H9 (cell line): ENCODE measurements at places on chromosomes 11 and 22. TPM values are rescaled to one million over a fixed set of nuclear protein-coding genes. Genes with fewer than 3 reads are reported as not detected.

- peak; percentile 14 for DNase-seq
These were observed 10.8 kb upstream of the TCF20 start for GRCh38 chr22:42281284-42281683.

DNA sequence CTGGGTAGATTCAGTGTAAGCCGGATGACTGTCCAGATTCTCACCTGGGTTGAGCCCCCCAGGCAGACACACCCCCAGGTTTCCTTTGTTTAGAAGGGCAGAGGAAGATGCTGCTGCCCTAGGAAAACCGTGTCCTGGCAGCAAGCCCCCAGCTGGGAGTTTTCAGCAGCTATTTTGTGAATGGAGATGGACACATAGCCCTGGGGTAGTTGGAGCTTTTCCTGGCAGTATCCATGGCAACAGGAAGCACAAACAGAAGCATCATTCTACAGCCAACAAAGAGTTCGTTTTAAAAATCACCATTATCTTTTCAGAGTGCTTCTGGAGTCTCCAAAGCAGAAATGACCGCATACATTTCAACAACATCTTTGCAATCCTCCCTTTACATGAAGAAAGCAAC lies 245.5 kb downstream of the BRD1 start:
- DNase-seq, result no peak

- DNase-seq, result no peak
These were observed 10.4 kb downstream of the ANO5 start for GRCh38 chr11:22203281-22203680.

CYP2D6 gene
- 2.0 and 2.3 TPM in 2 replicates for total RNA-seq

GRCh38 chr11:64856382-64857227 lies 12.2 kb upstream of the CDC42BPG start:
- no peak for DNase-seq

DNA sequence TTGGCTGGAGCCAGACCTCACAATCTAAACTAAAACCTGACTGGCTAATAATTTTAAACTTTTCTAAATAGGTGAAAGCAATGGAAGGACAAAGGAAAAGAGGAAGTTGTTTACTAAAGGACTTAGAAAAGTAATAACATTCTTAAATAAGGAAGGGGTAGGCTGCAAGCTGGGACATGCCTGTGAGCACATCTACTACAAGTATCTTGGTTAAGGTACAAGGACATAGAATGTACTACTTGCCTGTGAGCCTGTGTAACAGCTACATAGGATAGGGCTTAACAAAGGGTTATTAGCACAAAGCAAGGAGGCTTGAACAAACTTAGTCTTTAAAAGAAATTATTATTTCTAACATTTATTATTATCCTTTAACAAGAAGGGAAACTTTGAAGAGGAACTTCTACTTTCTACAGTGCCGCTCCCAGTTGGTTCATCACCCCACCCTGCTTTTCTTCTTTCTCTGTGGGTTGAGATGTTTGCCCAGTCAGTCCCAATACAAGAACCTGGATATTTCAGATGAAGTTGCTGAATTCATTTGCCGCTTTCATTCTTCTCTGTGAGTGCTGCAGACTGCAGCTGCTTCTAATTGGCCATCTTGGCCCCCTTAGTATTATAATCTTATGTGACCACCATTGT lies 87.5 kb downstream of the PRMT3 start:
- no peak for DNase-seq

RASGRP2 gene
- total RNA-seq, result 24.0 and 26.9 TPM in 2 replicates

DNA sequence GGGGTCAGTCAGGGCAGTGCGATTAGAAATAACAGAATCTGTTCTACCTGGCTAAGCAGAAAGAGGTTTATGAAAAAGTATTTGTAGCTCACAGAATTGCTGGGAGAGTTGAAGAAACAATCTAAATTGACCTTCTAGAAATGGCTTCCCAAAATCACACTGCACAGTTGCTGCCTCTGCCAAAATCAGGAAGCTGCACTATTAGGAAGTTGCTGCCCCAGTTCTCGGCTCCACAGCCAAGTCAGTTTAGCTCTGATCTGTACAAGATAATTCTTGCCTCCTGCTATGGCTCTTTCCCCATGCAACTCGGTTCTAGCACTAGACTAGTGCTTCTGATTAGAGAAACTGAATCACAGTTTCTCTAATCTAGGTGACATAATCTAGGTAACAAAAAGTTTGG lies 16.0 kb upstream of the CCDC90B start:
- no peak for DNase-seq

PDGFD gene
- 1.4 and 1.7 TPM in 2 replicates for total RNA-seq

DNA sequence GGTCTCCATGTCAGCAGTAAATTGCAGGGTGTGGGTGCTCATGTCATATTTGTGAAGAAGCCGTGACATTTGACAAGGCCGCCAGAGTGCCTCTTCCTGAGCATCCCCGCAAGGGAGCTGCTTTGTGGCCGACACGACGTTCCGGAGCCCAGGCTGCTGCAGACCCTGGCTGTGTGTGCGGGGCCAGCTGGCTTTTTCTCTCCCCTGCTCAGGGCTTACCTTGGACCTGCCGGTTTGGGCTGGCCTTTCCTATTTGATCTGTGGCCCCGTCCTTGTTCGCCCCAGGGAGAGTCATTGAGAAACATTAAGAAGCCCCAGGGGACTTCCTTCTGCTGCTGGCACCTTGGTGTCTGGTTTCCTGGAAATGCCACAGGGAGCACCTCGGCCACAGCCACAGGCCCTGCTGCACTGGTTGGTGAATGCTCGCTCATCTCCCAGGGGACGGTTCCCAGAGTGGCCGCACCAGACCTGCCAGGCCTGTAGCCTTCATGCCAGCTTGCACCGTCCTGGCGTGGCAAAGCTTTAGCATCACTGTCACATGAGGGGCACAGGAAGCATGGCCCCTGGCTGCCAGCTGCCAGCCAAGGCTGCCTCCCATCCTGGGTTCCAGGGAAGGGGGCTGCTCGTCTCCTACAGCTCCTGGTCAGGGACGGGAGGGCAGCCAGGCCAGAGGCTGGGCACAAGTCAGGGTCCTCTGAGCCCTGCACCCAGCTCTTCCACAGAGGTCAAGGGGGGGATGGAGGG lies 5.4 kb downstream of the GRK2 start:
- no peak for DNase-seq

PAMR1 gene
- total RNA-seq, result 2.4 and 2.9 TPM in 2 replicates

ESAM gene
- total RNA-seq, result 0.33 and 0.92 TPM in 2 replicates

DNA sequence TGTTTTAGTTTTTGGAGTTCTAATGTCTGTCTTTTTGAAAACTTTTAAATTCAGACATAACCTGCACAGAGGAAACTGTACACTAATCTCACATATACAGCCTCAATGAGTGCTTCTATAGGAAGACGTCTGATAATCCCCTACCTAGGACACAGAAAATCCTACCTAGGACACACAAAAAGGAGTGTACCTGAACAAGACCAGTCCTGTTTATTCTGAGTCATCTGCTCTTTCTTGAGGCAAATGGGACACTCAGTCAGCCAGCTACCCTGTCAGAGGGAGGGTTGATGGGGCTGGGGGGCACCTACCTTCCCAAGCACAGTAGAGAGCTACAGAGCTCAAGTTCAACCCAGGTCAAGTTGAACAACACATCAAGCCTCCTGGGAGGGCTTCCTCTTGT lies 346.6 kb upstream of the NCAM1 start:
- no peak for DNase-seq

DNA sequence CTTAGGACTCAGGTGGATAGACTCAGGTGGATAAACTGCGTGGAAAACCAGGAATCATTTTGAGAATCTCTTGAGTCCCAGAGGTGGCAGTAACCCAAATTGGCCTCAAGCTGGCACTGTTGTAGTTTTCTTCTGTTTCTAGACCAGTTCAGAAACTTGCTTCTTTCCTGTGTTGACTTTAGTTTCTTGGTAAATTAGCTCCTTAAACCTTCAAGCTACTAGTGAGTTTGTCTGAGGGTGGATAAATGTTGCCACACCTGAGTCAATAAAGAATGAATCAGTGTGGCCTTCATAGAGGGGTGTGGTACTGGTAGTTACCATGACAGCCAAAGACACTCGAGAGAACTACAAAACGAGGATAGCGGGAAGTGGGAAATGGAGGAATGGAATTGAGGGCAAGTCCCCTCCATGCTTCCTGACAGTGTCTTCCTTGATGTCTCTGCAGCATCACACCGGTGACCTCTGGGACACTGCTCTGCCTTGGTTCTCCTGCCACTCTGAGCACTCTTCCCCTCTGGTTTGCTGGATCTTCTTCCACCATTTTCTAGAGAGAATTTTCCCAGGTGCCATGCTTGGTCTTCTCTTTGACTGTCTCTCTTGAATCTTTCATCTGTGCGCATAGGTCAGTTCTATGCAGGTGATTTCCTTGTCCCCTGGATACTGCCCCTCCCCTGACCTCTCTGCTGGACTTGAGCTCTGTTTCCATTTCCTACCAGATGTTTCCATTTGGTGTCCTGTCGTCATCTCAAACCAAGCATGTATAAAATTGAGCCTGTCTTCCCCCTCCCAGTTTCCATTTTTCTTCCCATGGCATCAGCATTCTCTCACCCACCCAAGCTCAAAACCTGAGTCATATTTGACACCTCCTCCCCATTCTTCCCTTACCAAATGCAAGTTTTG lies 7.2 kb downstream of the POLD4 start:
- DNase-seq, result no peak

DNA sequence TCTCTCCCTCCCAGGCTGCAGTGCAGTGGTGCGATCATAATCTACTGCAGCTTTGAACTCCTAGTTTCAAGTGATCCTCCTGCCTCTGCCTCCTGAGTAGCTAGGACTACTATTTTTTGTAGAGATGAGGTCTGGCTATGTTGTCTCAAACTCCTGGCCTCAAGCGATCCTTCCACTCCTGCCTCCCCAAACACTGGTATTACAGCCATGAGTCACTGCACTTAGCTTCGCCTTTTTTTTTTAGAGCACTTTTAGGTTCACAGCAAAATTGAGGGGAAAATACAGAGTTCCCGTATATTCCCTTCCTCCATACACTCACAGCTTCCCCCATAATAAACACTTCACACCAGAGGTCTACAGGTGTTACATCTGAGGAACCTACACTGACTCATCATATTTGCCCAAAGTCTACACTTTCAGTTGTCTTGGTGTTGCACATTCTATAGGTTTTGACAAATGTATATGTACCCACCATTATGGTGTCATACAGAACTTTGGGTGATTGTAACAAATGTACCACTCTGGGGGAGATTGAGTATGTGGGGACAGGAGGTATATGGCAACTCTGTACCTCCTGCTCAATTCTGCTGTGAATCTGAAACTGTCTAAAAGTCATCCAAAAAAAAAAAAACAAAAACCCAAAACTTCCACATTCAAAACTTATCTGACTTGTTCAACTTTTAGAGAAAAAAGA lies 11.3 kb upstream of the SLC37A4 start:
- DNase-seq, result no peak

- no peak for DNase-seq
These were observed 8.6 kb downstream of the OMP start for GRCh38 chr11:77111277-77111676.

GRCh38 chr11:46695345-46696211 lies 4.8 kb downstream of the ARHGAP1 start:
- no peak for DNase-seq

GRCh38 chr11:121452609-121453150 lies at the start of gene SORL1-AS1:
Gene SORL1-AS1 (minus strand): TSS chr11:121452967.
- no peak for DNase-seq

GRCh38 chr11:118522571-118523072 lies 4.7 kb upstream of the TTC36 start:
- peak; percentile 62 for DNase-seq

DNA sequence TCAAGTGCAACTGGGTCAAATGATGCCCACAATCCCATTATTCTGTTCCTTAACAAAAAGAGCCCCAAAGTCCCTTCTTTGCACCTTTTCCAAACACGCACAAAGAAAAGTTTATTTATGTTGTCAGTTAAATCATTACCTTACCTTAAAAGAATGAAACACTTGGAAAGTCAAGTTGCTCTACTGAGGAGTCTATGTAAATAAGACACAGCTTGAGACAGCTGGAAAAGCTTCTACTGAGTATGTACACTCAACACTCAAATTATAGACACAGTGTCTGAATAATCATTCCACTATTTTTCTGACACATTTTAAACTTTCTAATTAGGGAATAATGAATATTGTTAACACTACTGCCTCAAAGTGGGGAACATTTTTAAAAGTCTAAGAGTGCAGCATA lies 21.6 kb upstream of the PHLDA2 start:
- no peak for DNase-seq

MS4A8 gene
- total RNA-seq, result not detected in 2 replicates

CASP1 gene
- total RNA-seq, result not detected in 2 replicates

DNA sequence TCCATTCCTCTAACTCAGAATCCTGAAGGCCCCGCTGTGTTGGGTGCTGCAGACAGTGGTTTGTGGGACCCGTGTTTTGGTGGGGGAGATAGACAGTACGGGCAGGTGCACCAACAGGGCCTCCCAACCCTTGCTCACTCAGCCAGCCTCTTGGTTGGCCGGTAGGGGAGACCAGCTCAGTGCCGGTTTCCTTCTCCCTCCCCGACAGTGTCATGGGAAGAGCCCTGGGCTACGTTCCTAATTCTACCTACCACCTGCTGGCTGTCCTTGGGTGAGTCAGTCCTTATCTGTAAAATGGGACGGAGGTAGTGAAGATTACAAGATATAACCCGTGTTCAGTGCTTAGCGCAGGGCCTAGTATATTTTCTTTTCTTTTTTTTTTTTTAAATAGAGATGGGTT lies 5.9 kb downstream of the TMEM134 start:
- DNase-seq, result no peak

GRCh38 chr11:11074686-11075335 lies 217.0 kb upstream of the ZBED5 start:
- DNase-seq, result no peak

- peak; percentile 86 for DNase-seq
These were observed 132.3 kb upstream of the C11orf58 start for GRCh38 chr11:16605894-16606783.

GRCh38 chr11:4154503-4154902 lies 59.9 kb downstream of the RRM1 start:
- DNase-seq, result no peak

DNA sequence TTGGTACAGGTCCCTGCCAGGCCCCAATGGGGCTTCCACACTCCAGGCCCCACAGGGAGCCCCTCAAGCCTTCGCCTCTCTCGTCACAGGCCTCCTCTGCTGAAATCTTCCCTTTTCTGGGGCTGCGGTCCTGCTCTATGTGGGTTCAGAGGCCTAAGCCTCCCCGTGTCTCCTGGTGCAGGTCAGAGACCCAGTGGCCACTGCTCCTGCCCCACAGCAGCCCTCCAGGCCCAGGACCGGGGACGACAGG lies 5.9 kb upstream of the IFITM3 start:
- DNase-seq, result no peak

OR51B2 gene
- not detected in 2 replicates for total RNA-seq

DNA sequence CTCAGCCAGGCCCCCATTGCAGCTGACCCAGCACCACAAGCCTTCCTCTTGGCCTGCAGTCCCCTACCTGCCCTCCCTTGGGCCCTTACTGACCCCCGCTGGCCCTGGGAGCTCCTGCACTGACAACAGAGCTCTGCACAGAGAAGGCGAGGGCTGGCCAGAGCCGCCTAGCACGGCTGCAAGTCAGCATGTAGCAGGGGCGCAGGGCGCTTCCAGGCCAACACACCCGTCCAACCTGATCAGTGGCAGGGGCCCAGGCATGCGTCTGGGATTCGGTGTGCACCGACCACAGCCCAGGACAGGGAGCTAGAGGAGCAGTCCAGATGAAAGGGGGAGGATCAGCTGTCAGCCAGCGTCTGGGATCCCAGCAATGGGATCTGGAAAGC lies 7.6 kb downstream of the WNT7B start:
- peak; percentile 67 for DNase-seq

SSTR3 gene
- total RNA-seq, result 0.68 and 0.72 TPM in 2 replicates

GRCh38 chr11:17991783-17992433 lies 20.9 kb downstream of the SERGEF start:
- no peak for DNase-seq
